PC-9 (cell line): ENCODE measurements at places on chromosomes 2 and 18. TPM values are rescaled to one million over a fixed set of nuclear protein-coding genes. Genes with fewer than 3 reads are reported as not detected.

The PSD4 gene
- 29.6 and 38.7 TPM in 2 replicates for total RNA-seq

DNA sequence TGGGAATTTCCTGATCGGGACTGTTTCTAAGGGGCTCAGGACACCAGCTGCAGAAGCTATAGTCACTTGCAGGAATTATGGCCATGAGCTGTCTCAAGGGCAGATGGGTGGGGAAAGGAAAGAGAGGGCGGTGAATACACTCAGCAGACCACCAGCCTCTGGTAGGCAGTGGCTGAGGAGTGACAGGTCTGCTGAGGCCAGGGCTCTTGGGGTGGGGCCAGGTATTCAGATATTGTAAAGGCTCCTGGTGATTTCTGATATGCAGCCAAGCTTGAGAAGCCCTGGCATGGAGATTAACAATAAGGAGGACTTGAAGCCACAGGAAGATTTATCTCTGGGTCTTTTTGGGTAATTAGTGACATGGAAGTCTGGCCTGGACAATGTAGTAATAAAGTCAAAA is 145.3 kb upstream of the AQP4 start:
- no peaks in the 10 kb centered on the region for H3K36me3 ChIP-seq
- no peak for DNase-seq

The ARHGEF4 gene
- 16.1 and 20.0 TPM in 2 replicates for total RNA-seq

DNA sequence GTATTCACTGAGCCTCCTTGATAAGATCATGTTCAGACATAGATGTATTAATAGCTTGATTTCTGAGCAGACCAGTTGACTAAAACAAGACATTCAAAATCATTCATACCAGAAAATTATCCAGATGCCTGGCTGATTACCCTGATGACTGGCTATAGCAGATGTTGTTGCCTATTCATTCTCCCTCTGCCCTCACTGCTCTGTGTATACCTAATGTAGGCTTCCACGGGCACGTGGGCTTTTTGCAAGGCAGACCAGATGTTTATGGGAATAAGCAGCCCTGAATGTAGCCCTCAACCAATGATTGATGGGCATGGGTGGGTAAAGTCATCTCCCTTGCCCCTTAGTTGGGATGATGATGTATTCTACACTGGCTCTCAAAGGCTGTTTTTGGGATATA is 289.1 kb downstream of the MBD2 start:
- H3K27ac ChIP-seq = no peak overlapping the region
- no peaks in the 10 kb centered on the region for H3K27me3 ChIP-seq
- H3K36me3 ChIP-seq = no peaks in the 10 kb centered on the region
- H3K4me1 ChIP-seq = no peaks in the 10 kb centered on the region
- no peak overlapping the region for H3K4me3 ChIP-seq

- no peak for DNase-seq
- no peak overlapping the region for H3K27ac ChIP-seq
- H3K4me1 ChIP-seq = no peaks in the 10 kb centered on the region
- no peaks in the 10 kb centered on the region for H3K36me3 ChIP-seq
- H3K27me3 ChIP-seq = no peaks in the 10 kb centered on the region
- no peak overlapping the region for H3K4me3 ChIP-seq
These were observed 138.5 kb downstream of the RIT2 start for GRCh38 chr18:42976869-42977590.

DNA sequence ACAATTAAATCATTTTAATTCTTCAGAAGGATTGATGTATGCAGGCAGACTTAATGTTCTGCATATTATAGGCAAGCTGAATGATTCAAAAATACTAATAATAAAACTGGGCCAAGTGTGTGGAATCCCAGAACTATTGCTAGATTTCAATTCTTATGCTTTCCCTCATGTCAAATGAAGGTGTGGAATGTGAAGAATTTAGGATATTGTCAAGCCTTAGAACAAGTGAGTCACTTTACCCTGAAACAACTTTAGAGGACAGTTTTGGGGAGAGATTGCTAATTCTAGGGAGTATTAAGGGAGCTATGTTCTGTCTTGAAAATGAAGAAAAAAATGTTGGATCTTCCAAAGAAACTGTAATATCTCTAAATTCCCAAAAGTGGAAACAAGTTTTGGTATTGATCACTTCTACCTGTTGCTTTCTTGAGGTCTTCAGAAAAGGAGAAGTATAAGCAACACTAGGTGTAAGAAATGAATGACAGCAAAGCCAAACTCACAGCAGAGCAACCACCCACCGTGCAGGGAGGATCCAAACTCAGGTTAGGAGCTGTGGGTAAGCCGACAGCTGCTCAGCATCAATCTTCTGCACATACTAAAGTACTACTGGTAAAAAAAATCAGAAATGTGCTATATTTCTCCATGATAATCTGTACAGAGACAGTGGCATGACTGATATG is 818.1 kb downstream of the SLC4A3 start:
- no peaks in the 10 kb centered on the region for H3K27me3 ChIP-seq
- H3K4me1 ChIP-seq = peaks cover 10% of the 10 kb centered on the region; the same call in 1 of the 2 replicates
- H3K27ac ChIP-seq = no peak overlapping the region

- no peaks in the 10 kb centered on the region for H3K4me1 ChIP-seq
- H3K36me3 ChIP-seq = no peaks in the 10 kb centered on the region
- no peak for DNase-seq
- H3K27ac ChIP-seq = no peak overlapping the region
These were observed 115.8 kb downstream of the SPHKAP start for GRCh38 chr2:228065686-228066085.

GRCh38 chr18:38933322-38933721 is 1367.7 kb upstream of the CELF4 start:
- H3K4me3 ChIP-seq = no peak overlapping the region
- no peaks in the 10 kb centered on the region for H3K36me3 ChIP-seq
- H3K27me3 ChIP-seq = no peaks in the 10 kb centered on the region
- no peak overlapping the region for H3K27ac ChIP-seq

GRCh38 chr2:191333911-191334357 is 88.7 kb downstream of the MYO1B start:
- DNase-seq = no peak
- H3K27me3 ChIP-seq = no peaks in the 10 kb centered on the region
- H3K36me3 ChIP-seq = no peaks in the 10 kb centered on the region
- H3K4me3 ChIP-seq = no peak overlapping the region

DNA sequence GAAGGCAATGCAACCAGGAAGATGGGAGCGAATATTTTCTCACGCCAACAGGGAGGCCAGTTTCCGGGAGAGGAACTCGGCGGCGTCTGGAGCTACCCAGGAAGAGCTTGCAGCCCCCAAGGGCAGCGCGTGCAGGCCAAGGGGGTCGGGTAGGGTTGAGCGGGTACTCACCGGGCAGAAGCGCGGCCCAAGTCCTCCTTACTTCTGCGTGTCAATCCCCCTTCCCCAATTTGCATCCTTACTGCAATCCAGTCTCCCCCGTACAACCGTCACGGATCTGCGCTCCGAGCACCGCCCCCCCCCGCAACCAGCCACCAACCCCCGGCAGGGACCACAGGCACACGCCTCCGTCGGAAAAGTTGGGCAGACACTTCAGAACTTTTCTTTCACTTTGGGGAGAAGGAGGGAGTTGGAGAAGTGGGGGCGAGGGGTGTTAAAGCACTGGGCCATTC is 1.3 kb downstream of the ATP8B1 start:
- H3K4me3 ChIP-seq = peak overlapping the region; percentile 100
- no peaks in the 10 kb centered on the region for H3K36me3 ChIP-seq
- H3K27me3 ChIP-seq = no peaks in the 10 kb centered on the region
- DNase-seq = peak; percentile 50
- H3K27ac ChIP-seq = peak overlapping the region; percentile 69

DNA sequence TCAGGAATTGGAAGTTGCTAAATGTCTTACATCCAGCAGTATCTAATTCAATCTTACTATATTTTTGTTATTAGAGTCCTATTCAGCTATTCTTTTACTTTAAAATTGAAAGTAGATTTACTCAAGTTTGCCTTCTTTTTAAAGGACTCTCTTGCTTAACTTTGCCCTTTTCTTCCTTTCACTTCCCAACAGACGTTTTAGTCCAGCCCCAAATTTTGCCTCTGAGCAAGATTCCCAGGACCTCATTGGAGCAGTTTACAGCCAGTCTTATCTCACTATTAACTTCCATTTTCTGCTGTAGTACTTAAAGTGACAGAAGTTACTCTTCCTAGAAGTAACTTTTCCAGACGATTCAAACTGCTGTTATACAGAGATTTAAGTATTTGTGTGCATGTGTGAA is 1.7 kb upstream of the PRKD3 start:
- no peak overlapping the region for H3K27ac ChIP-seq
- no peak overlapping the region for H3K4me3 ChIP-seq
- no peaks in the 10 kb centered on the region for H3K27me3 ChIP-seq
- H3K4me1 ChIP-seq = peaks cover 25% of the 10 kb centered on the region
- DNase-seq = no peak
- H3K36me3 ChIP-seq = no peaks in the 10 kb centered on the region

GRCh38 chr2:182625814-182626213 is 90.2 kb upstream of the DNAJC10 start:
- H3K4me1 ChIP-seq = no peaks in the 10 kb centered on the region
- DNase-seq = peak; percentile 38
- H3K27me3 ChIP-seq = no peaks in the 10 kb centered on the region
- no peak overlapping the region for H3K4me3 ChIP-seq
- H3K36me3 ChIP-seq = no peaks in the 10 kb centered on the region

DNA sequence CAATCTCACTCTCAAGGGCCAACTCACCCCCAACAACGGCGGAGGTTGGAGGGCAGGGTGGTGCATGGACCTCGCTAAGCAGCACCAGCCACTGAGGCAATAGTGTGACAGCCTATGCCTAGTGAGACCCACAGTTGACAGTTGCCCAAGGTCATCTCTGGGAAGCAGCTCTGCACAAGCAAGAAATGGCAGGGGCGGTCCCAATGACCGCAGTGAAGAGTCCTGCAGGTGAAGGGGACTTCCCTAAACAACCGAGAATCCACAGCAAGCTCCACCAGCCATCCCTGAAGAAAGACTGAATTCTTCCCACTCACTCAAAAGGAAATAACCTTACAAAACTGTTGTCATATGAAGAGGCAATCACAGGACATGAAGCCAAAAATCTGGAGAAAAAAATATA is 313.4 kb upstream of the ID2 start:
- H3K36me3 ChIP-seq = no peaks in the 10 kb centered on the region
- no peak for DNase-seq
- peaks cover 75% of the 10 kb centered on the region for H3K27me3 ChIP-seq
- H3K4me1 ChIP-seq = no peaks in the 10 kb centered on the region
- no peak overlapping the region for H3K4me3 ChIP-seq

The MYOM1 gene
- 0.88 and 1.3 TPM in 2 replicates for total RNA-seq

The STARD6 gene
- not detected in 2 replicates for total RNA-seq

- no peaks in the 10 kb centered on the region for H3K4me1 ChIP-seq
- no peak overlapping the region for H3K4me3 ChIP-seq
- no peaks in the 10 kb centered on the region for H3K36me3 ChIP-seq
- no peaks in the 10 kb centered on the region for H3K27me3 ChIP-seq
These were observed 79.2 kb upstream of the EPC2 start for GRCh38 chr2:148565272-148565894.

The HRH4 gene
- total RNA-seq = 0.18 TPM in 1 of 2 replicates, not detected in the other

DNA sequence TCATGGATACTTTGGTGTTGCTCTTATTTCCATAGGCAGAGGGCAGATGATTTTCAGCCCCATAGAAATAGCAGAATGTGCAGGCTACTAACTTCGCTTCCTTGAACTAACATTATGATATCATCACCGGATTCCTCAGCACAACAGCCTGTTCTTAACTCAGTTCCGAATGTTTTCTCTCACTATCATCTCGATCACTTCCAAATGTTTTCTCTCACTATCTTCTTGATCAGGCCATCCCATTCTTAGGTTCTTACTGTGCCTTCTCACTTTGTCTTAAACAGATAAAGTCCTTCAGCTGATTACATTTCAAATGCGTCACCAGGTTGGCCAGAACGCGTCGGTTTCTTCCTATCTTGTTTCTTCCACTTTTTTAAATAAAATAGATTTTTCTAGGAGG is 11.4 kb upstream of the MBD2 start:
- H3K36me3 ChIP-seq = no peaks in the 10 kb centered on the region
- no peaks in the 10 kb centered on the region for H3K27me3 ChIP-seq
- no peaks in the 10 kb centered on the region for H3K4me1 ChIP-seq
- no peak overlapping the region for H3K27ac ChIP-seq

DNA sequence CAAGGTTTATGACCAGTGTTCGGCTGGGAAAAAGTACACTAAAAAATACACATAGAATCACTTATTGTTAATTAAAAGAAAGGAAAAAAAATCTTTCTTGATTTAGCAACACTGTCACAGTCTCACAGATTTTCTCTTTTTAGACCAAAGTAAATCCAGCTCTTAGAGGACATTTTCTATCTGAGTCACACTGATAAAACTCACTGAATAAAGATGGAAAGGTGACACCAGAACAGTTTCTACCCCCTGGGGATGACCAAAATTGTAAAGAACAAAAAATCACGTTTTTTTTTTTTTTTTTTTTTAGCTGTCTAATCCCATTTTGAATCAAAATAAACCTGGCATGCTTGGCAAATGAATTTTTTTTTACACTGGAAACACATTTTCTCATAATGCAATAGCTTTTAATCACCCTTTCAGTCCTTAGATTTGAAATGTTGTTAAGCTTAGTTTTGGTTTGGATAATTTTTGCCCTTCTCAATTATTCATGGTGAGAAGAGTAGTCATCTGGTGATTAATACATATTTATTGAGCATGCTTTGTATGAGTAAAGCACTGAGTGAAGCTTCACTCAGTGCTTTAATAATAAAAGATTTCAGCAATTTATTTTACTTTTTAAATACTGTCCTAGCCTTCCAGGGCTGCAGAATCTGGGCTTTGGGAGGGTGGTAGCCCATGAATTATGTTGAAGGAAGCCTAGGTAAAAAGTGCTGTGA is 886.3 kb downstream of the SLC4A3 start:
- no peak overlapping the region for H3K27ac ChIP-seq
- no peak for DNase-seq
- no peaks in the 10 kb centered on the region for H3K27me3 ChIP-seq
- H3K4me1 ChIP-seq = peaks cover 21% of the 10 kb centered on the region
- no peak overlapping the region for H3K4me3 ChIP-seq

DNA sequence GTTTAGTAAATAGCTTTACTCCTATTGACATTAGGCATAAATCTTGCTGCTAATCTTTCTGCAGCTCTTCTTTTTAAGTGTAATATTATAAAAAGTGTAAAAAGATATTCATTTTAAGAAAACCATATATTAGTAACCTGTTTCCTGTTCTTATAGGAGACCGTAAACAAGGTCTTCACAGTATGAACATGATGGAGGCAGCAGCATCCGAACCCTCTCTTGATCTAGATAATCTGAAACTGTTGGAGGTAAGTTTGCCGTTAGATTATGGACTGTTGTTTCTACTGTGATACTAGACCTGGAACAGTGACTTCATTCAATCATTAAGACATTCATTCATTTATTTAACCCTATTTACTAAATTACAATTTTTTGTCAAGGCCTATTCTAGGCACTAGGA is 120.0 kb upstream of the FAM117B start:
- no peaks in the 10 kb centered on the region for H3K27me3 ChIP-seq
- DNase-seq = no peak
- H3K4me1 ChIP-seq = no peaks in the 10 kb centered on the region
- H3K4me3 ChIP-seq = no peak overlapping the region
- H3K36me3 ChIP-seq = no peaks in the 10 kb centered on the region

- peaks cover 5% of the 10 kb centered on the region; the same call in 1 of the 2 replicates for H3K27me3 ChIP-seq
- no peak overlapping the region for H3K4me3 ChIP-seq
- no peak for DNase-seq
These were observed 23.0 kb downstream of the SMYD1 start for GRCh38 chr2:88090446-88091283.

- no peaks in the 10 kb centered on the region for H3K27me3 ChIP-seq
- H3K4me1 ChIP-seq = peaks cover 9% of the 10 kb centered on the region
- H3K27ac ChIP-seq = peak within 1 kb of the TSS; percentile 46
- no peak within 1 kb of the TSS for H3K4me3 ChIP-seq
- DNase-seq = no peak
These were observed at the start of gene TFPI for GRCh38 chr2:187554011-187554703. TFPI (minus strand) TSS chr2:187554435; CDS start chr2:187503768, 50,667 bp downstream.
